ENCODE measurements at places on chromosomes 5 and 9.

- H3K4me1 ChIP-seq: no peaks in the 10 kb centered on the region
- no peak for DNase-seq
- H3K36me3 ChIP-seq: no peaks in the 10 kb centered on the region
Observed at GRCh38 chr5:35036536-35036935, 11.2 kb downstream of the AGXT2 start.

GRCh38 chr5:36723912-36724311 lies 117.5 kb downstream of the SLC1A3 start:
- H3K4me1 ChIP-seq: no peaks in the 10 kb centered on the region
- no peak overlapping the region for H3K4me3 ChIP-seq
- H3K27me3 ChIP-seq: no peaks in the 10 kb centered on the region
- H3K36me3 ChIP-seq: no peaks in the 10 kb centered on the region
- DNase-seq: no peak

DNA sequence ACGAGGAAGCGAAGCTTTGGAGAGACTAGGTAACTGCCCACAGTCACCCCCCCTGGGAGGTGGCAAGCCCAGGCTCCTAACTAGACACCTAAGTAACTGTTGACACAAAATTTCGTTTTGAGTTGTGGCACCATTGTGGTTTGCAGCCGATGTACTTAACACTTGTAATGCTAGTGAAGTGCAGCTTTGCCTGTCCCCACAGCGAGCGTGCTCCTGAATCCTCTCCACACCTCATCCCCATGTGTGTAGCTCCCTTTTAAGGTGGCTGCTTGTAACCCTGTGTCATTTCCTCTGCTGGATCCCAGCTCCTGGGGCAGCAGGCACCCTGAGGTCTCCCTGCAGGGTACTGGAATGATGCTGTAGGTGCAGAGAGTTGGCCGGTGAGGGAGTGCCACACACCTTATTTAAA lies 114.9 kb downstream of the TRIO start:
- no peak overlapping the region for H3K4me3 ChIP-seq
- DNase-seq: no peak
- H3K27me3 ChIP-seq: no peaks in the 10 kb centered on the region
- H3K27ac ChIP-seq: no peak overlapping the region

DNA sequence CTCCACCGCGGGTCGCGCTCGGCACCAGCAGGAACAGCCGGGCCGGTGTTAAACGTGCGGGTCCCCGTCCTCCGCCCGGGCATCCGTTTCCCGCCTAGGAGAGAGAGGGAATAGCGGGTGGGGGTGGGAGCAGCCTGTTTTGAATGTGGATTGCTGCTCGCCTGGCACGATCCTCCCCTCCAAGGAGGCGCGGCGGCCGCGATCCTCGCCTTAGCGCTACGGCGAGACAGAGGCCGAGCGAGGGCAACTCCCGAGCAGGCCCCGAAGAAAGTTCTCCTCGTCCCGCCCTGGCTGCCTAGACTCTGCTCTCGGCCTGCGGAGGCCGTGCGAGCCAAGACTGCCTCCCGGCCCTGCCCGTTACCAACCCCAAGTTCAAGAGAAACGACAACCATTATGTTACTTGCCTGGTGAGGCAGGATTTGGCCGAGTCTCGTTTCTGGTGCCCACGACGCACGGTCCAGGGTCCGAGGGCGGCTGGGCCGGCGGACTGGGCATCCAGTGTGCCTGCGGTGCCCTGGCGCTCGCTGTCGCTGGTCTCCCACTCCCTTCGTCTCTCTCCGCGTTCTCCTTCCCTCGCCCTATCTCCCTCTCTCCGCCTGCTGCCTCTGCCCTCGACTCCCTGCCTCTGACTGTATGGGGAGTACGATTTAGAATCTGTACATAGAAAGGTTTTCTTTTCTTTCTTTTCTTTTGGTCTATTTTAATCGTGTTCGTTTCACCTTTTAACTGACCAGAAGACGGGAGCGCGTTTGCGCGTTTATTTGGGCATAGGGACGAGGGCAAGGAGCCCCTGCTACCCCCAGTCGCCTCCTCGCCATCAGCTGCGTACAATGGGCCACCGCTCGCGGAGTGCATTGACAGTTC lies 724 bp downstream of the NR2F1-AS1 start:
- peaks cover 10% of the 10 kb centered on the region for H3K4me1 ChIP-seq
- H3K4me3 ChIP-seq: peak overlapping the region; percentile 67
- H3K27ac ChIP-seq: peak overlapping the region; percentile 9

DNA sequence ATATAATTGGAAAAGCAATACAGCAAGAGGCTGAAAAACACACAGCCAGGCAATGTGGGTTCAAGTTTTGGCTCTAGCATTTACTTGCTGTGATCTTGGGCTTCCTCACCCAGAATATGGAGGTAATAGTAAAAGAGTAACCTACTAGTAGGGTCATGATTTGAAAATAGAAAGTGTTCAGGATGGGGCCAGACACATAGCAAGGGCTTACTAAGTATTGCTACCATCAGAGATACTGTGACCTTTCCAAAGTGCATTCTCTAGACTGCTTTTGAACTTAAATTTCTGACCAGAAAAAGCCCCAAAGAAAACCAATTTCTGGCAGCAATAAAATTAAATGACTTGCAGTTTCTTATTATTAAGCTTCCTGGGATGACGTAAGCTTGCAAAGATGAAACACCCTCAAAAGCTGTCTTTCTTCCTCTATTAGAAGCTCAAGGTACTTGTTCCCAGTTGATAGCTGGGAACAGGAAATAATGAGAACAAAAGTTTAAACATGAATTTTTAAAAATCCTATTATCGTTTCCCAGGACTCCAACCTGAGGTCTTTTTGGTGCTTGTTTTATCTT lies 20.3 kb downstream of the SLC45A2 start:
- no peaks in the 10 kb centered on the region for H3K36me3 ChIP-seq
- no peak overlapping the region for H3K4me3 ChIP-seq
- H3K4me1 ChIP-seq: no peaks in the 10 kb centered on the region
- no peak for DNase-seq
- no peak overlapping the region for H3K27ac ChIP-seq

- peaks cover 12% of the 10 kb centered on the region for H3K4me1 ChIP-seq
- H3K4me3 ChIP-seq: no peak overlapping the region
- H3K27me3 ChIP-seq: no peaks in the 10 kb centered on the region
Observed at GRCh38 chr9:37902131-37902530, 1.8 kb downstream of the SLC25A51 start.

- peaks cover 7% of the 10 kb centered on the region for H3K4me1 ChIP-seq
- H3K36me3 ChIP-seq: no peaks in the 10 kb centered on the region
- no peak overlapping the region for H3K4me3 ChIP-seq
Observed at GRCh38 chr9:4147476-4148230, 152.2 kb downstream of the GLIS3 start.

DNA sequence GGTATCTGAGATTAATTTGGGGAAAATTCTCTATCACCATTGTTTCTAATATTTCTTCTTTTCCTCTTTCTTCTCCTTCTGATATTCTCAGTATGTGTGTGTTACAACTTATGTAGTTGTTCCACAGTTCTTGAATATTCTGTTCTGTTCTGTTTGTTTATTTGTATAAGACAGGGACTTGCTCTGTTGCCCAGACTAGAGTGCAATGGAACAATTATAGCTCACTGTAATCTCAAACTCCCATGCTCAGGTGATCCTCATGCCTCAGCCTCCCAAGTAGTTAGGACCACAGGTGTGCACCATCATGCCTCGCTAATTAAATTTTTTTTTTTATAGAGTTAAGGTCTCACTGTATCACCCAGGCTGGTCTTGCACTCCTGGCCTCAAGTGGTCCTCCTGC lies 145.8 kb upstream of the TUT7 start:
- H3K27me3 ChIP-seq: no peaks in the 10 kb centered on the region
- H3K27ac ChIP-seq: no peak overlapping the region
- H3K4me3 ChIP-seq: no peak overlapping the region

DNA sequence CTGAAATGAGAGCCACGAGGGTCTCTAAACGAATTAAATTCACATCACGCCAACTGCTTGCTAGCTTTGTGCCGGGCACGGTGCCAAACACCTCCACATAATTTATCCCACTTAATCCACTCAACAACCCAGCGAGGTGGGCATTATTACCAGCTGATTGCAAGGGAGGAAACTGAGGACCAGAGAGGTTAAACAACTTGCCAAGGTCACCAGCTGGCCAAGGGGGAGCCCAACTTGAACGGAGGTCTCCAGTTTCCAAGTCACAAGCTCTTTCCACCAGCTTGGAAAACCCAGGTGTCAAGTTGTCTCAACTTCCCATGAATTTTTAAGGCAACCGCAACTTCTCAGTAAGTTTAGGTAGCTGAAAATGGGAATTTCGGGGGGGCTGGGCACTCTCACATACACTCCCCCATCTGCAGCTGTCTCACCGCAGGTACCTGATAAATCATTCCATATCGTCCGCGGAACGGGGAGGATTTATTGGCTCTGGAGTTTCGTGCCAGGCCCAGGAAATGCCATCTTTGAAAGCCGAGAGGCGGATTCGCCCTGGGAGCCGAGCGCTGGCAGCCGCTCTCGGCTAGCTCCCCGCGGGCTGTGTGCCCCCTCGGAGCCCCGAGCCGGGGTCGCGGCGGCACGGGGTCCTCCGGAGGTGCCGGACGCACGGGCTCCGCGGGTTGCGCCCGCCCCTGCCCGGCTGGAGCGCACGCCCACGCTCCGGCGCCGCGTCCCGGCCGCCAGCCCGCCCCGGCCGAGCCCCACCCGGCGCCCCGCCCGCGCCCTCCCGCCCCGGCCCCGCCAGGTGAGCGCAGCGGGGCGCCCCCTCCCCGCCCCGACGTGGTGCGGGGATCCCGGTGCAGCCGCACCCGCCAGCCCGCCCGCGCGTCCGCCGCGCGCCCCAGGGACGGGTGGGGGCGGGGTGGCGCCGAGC lies 617 bp downstream of the PTPN3 start:
- H3K4me3 ChIP-seq: peak overlapping the region; percentile 84
- H3K27ac ChIP-seq: peak overlapping the region; percentile 55
- no peak for DNase-seq

DNA sequence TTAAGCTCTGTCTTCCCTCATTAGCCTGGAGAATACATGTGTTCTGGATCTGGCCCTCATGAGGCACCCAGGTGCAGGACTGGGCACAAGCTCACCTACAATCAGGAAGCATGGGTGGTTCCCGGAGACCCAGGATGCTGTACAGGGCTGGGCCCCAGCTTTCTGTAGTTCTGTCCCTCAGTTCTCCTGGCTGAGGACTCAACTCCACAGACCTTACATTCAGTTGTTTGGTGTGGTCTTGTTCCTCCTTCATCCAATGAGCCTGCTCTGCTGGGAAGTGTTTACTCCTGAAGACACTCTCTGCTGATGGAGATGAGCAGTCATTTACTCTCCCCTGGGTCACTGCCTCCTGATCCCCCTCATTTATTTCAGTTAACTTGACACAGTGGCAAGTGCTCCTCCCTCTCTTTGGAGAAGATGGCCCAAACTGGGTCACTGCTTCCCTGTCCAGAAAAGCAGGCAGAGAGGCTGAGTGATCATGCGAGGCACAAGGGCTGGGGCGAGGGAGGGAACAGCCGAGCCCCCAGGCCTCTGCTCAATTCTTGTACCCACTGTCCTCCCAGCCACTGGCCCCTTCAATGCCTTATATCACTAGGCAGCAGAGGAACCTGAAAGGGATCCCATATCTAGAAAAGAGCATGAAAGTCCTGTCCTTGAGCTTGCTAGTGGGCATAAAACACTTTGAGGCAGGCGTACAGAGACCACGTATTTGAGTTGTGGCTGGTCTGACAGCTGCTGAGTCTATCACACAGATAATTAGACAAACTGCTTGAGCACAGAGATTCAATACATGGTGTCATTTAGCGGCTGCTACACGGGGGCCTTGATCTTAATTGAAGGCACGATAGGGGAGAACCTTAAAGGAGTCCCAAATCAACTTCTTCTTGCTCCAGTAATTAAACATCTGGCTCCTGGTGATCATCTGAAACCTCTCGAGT lies 221.7 kb downstream of the FSTL4 start:
- no peak overlapping the region for H3K4me3 ChIP-seq
- no peak for DNase-seq
- H3K4me1 ChIP-seq: no peaks in the 10 kb centered on the region
- no peaks in the 10 kb centered on the region for H3K36me3 ChIP-seq
- H3K27ac ChIP-seq: no peak overlapping the region
- no peaks in the 10 kb centered on the region for H3K27me3 ChIP-seq

GRCh38 chr9:95425910-95426551 lies 90.7 kb downstream of the PTCH1 start:
- no peaks in the 10 kb centered on the region for H3K4me1 ChIP-seq
- no peaks in the 10 kb centered on the region for H3K36me3 ChIP-seq
- no peak for DNase-seq
- no peaks in the 10 kb centered on the region for H3K27me3 ChIP-seq
- H3K27ac ChIP-seq: no peak overlapping the region
- H3K4me3 ChIP-seq: peak overlapping the region; percentile 55

DNA sequence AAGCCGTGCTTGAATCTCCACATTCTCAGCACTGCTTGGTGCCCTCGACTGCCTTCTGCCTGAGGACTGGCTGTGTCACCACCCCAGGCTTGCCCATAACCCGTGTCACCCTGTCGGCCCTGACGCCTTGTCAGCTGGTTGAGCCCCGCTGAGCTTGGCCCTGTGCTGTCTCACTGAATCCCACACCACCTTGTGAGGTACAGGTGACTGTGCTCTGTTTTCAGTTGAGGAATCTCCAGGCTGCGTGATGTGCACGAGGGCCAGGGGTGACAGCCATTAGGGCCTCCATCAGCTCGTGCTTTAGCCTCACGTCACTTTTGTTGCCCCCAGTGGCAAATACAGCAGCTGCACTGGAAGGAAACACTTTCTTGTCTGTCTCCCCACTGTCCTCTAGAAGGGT lies 90.7 kb downstream of the CACNA1B start:
- H3K36me3 ChIP-seq: no peaks in the 10 kb centered on the region
- no peak for DNase-seq
- H3K27me3 ChIP-seq: no peaks in the 10 kb centered on the region
- H3K4me1 ChIP-seq: no peaks in the 10 kb centered on the region
- no peak overlapping the region for H3K4me3 ChIP-seq

DNA sequence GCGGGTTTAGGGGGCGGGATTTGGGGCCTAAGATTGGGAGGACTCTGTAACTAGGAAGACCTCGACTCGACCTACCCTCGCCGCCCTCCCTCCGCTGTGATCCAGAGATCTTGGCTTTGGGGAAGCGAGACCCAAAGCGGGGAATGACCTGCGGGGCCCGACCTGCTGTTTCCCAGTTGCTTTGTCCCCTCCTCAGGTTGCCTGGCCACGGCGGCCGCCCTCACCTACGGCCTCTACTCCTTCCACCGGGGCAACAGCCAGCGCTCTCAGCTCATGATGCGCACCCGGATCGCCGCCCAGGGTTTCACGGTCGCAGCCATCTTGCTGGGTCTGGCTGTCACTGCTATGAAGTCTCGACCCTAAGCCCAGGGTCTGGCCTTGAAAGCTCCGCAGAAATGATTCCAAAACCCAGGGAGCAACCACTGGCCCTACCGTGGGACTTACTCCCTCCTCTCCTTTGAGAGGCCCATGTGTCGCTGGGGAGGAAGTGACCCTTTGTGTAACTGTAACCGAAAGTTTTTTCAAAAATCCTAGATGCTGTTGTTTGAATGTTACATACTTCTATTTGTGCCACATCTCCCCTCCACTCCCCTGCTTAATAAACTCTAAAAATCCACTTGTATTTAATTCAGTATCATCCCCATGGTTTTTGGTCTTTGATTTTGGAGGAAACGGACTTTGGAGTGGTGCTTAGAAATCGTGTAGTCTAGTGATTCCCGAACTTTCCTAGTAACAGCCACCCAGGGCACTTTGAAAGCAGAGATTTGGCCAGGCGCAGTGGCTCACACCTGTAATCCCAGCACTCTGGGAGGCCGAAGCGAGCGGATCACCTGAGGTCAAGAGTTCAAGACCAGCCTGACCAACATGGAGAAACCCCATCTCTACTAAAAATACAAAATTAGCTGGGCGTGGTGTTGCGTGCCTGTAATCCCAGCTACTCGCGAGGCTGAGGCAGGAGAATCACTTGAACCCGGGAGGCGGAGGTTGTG lies 878 bp downstream of the HIGD2A start:
- H3K36me3 ChIP-seq: peaks cover 19% of the 10 kb centered on the region
- DNase-seq: no peak
- no peaks in the 10 kb centered on the region for H3K27me3 ChIP-seq
- peak overlapping the region; percentile 67 for H3K4me3 ChIP-seq
- peak overlapping the region; percentile 92 for H3K27ac ChIP-seq

Data from ascending aorta (tissue), 2 donors.